ENCODE measurements at places on chromosomes 12 and 14. TPM values are rescaled to one million over a fixed set of nuclear protein-coding genes. Genes with fewer than 3 reads are reported as not detected.

- DNase-seq, result no peak
These were observed 243.2 kb downstream of the SPTSSA start for GRCh38 chr14:34218881-34219280.

DNA sequence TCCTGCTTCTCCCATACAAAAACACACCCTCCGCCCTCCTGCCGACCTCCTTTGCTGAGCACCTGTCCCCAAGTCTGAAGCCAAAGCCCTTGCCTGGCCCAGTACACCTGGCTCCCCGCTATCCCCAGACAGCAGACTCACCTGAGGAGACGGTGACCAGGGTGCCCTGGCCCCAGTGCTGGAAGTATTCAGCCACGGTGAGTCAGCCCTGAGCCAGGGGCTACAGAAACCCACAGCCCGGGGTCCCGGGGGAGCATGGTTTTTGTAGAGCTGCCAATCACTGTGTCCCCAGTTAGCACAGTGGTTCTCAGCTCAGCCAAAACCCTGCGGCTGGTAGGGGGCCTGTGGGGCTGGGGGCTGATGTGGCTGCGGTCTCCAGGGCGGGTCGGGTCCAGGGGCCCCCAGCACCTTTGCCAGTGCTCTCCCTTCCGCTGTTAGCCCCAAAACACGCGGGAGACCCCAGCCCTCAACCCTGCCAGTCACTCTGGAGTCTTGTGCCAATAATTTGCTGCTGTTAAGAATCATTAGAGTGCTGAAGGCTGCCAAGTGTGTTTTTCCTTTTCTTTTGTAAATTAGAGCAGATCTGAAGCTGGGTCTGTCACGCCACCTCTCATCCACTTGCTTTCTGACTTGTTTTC, 339.0 kb downstream of the TMEM121 start:
- no peak for DNase-seq

DNA sequence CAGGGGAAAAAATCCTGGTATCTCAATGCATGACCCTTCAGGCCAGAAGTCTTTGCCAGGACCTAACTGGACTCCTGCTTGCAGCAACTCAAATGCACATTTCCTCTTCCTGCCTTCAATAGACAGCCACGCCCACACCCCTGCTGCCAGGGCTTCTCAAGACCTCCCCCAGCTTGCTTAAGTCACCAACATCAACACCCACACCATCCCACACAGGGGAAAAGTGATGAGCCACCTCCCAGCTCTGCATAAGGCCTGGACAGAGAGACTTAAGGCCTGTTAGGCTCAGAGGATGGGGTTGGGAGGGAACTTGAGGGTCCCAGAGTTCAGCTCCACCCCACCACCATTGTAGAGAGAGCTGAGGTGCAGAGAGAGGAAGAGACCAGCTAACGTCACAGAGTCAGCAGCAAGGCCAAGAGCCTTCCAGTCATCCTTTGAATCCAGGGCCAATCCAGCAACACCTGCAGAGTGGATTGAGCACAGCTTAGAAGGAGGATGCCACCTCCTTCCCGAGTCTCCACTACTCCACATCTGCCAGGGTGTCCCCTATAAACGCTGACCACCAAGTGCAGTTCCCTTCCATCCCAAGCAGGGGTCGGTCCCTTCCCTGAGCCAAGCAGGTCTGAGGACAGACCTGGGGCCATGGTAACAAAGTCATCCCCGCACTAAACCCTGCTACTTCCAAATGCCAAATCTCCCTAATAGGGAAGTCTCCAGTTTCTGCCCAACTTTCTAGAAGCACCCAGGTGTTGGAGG, 50.0 kb downstream of the KDM2B start:
- DNase-seq, result peak; percentile 69

RTRAF gene
- total RNA-seq, result 49.3 TPM

DNA sequence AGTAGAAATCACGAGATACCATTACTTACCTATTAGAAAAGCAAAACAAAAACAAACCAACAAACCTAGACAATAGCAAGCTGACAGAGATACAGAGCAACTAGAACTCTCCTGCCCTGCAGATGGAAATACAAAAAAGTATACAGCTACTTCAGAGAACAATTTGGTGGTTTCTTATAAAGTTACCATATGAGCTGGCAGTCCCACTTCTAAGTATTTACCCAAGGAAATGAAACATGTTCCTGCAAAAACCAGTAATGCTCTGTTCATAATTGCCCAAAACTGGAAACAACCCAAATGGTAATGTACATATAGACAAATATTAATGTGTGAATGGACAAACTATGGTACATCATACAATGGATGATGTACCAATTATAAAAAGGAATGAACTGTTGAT, 31.7 kb downstream of the FUT8 start:
- no peak for DNase-seq

TAS2R50 gene
- 9.3 TPM for total RNA-seq

DNA sequence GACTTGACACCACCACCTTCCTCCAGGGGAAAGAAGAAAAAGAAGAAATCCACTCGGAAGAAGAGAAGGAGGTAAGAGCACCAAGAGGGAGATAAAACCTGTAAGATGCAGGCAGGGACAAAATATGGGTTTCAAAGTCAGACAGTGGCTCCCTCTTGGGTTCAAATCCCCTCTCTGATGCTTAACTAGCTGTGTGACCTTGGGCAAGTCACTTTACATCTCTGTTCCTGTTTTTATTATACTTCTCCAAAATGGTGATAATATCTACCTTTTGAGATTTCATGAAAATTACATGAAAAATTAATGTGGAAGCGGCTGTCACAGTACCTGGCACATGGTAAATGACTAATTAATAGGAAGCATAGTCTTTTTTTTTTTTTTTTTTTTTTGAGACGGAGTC, 64.4 kb upstream of the HSPB8 start:
- no peak for DNase-seq

DNA sequence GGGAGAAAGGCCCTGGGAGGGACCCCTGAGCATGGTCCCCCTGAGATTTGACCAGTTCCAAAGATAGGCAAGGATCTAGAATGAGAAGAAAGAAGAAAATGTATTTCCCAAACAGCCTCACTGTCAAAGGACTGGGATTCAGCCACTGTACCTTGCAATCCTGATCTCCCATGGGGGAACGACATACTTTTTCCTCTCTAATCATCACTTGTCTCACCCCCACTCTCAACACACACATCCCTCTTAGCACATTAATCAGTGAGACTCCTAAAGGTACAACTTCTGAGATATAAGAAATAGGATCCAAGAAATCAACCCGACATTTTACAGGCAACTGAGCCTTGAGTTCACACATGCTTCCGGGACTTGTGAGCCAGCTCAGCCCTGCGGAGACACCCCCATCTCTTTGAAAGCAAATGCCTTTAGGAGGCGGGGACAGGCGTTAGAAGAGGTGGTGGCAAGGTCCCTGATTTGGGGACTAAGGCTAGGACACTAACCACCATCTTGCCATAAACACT, 1.4 kb downstream of the MAP3K9 start:
- peak; percentile 45 for DNase-seq

DNA sequence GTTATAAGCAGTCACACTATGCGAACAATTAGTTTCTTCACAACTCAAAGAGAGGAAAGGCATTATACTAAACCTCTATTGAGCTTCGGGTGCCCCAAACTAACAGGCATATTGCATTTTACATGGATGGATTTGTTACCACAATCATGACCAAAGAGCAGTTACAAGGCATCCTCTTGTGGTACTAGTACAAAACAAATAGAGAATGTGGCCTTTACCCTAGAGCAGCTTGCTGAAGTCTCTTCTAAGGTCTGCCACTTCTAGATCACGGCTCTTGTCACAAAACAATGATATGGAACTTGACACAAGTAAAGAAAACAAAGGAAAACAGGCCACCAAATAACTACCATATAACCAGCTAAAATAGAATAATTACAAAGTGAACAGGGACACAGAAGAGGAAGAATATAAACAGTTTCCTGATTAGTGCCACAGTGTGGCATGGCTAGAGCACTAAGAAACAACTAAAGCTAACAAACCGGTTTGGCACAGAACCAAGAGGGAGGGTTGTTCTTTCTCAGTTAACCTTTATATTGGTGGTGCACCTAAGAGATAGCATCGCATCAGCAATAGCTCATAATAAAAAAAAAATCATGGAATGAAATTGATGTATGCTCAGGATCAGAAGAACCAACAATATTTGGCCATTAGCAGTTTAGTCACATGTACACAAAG, 209.7 kb upstream of the ATP2B1 start:
- no peak for DNase-seq

DNA sequence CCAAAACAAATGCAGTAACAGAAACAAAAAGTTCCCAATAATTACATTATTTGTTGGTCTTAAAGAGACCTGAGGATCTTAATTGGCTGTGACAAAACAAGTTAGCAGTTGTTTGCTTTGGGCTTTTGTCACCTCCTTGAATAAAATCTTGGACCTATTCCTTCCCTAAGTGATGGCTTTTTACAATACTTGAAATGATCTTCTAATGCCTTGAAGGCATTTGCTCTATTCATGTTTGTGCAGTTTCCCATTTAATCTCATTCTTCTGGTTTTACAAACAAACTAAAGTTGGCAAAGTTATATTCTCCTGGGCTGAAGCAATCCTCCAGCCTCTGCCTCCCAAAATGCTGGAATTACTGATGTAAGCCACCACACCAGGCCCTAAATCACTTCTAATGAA, 98.8 kb downstream of the OSBPL8 start:
- DNase-seq, result no peak

DNA sequence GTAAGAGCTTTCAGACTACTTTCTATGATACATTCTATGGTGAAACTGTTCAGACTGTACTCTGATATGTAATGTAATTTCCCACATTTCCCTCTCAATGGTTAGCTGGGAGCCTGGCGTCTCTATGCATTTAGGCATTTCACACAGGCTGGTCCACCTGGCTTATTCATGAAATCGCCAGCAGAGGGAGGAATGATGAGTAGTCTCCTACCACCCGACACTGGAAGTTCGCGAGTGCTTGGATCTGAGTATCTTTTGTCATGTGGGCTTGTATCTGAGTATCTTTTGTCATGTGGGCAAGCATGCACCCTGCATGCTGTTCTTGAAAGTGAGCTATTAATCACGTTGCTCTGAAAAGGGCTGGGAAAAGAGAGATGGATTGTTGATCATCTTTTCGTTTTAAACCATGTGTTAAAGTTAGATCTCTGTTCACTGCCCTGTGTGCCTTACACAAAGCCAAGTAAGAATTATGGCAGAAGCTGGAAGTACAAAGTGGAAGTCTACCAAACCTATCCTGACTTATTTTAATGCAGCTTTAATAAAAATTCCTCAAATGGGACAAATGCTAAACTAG, 235.0 kb downstream of the ATP23 start:
- DNase-seq, result peak; percentile 7

PTPN6 gene
- total RNA-seq, result 14.8 TPM

DNA sequence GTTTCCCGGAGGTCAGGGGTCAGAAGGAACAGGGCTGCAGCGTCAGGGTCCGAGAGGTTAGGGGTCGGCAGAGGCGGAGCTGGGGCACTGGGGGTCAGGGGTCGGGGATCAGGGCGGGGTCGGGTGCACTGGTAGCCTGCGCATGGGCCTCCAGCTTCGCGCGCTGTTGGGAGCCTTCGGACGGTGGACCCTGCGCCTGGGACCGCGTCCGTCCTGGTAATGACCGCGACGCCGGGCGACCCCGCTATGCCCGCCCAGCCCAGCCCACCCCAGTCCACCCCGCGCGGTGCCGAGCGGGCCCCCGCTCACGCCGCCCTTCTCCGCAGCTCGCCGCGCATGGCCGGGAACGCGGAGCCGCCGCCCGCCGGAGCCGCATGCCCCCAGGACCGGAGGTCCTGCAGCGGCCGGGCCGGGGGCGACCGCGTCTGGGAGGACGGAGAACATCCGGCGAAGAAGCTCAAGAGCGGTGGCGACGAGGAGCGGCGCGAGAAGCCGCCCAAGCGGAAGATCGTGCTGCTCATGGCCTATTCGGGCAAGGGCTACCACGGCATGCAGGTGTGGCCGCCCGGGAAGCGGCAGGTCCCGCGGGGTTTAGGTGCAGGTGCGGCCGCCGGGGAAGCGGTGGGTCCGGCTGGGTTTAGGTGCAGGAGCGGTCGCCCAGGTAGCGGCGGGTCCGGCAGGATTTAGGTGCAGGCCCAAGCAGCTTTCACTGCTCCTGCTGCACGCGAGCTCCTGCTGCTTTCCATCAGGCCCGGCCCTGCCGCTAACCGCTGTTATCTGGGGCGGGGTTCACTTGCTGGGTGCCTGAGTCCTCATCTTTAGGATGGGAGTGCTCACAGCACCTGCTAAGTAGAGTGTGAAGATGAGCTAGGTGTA, 743 bp downstream of the PUS1 start:
- DNase-seq, result no peak

Measured in renal cortical epithelial cell (primary cell).